ENCODE measurements at places on chromosomes 3 and 15. TPM values are rescaled to one million over a fixed set of nuclear protein-coding genes. Genes with fewer than 3 reads are reported as not detected.

Gene SLC24A5
- total RNA-seq, result 1.3 TPM

Gene DCP1A
- total RNA-seq, result 28.3 TPM

GRCh38 chr3:154775821-154776548, 304.1 kb upstream of the MME start:
- no peak for DNase-seq

DNA sequence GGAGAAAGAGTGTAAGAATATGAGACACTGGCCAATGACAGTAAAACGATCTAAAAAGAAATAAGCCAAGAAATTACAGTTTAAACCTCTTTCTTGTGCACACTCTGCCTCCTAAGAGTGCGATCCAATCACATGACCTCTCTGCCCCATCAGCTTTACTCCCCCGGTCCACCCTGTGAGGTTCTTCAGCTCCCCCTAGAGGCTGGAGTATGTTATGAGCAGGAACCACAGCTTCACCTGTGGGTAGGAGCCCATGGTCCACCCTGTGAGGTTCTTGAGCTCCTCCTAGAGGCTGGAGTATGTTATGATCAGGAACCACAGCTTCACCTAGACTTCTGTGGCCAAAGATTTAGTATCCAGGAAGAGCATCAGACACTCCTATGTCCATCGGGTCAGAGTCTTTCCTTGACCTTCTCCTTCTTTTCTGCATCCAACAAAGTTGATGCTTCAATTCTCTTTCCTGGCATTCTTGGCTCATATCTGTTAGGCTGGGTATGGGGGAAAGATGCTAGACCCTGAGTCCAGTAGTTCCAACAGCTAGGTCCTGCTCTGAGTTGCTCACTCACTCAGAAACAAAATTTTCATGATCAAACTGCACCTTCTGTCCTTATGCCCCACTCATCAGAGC, 164.0 kb downstream of the MINAR1 start:
- DNase-seq, result no peak

- no peak for DNase-seq
Measured at GRCh38 chr3:70990185-70990584, 593.3 kb downstream of the FOXP1 start.

All from type B pancreatic cell (in vitro differentiated cells).